ENCODE measurements at places on chromosomes 13 and 19.

DNA sequence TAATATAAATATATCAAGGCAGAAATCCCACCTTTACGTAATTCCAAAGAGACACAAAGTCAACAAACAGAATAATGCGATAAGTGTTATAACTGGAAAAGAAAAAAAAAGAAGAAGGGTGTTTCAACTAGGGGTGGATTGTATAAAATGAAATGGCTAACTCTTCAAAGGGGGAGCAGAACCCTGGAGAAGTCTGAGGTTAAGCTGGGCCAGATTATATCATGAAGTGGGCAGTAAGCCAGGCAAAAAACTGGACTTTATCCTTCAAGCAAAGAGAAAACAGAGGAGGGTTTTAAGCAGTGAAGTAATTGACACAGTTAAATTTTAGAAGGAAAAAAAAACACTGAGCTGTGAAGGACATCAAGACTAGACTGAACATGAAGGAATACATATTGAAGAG, 41.9 kb downstream of the TBC1D4 start:
- no peak for DNase-seq

GRCh38 chr19:42075364-42075615, 676 bp upstream of the ZNF574 start:
- no peak for DNase-seq

- DNase-seq, result no peak
Observed at GRCh38 chr13:63481334-63481733, 2065.7 kb upstream of the PCDH20 start.

DNA sequence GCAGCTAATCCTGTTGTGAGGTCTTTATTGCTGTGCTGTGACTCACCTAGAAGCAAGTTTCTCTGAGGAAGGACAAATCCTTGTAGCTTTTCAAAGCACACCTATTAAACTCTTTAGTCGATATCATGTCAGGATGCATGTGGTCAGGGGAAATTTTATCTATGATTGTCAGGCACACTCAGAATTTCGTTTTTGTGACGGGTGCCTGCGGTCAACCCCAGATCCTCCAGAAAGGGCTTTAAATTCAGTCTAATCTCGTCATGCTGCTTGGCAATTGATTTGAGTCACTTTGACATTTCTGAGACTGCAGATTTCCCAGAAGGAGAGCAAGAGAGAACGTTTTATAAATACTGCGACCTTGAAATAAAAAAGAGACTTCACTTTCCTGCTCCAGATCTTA, 316.9 kb downstream of the FGF9 start:
- no peak for DNase-seq

DNA sequence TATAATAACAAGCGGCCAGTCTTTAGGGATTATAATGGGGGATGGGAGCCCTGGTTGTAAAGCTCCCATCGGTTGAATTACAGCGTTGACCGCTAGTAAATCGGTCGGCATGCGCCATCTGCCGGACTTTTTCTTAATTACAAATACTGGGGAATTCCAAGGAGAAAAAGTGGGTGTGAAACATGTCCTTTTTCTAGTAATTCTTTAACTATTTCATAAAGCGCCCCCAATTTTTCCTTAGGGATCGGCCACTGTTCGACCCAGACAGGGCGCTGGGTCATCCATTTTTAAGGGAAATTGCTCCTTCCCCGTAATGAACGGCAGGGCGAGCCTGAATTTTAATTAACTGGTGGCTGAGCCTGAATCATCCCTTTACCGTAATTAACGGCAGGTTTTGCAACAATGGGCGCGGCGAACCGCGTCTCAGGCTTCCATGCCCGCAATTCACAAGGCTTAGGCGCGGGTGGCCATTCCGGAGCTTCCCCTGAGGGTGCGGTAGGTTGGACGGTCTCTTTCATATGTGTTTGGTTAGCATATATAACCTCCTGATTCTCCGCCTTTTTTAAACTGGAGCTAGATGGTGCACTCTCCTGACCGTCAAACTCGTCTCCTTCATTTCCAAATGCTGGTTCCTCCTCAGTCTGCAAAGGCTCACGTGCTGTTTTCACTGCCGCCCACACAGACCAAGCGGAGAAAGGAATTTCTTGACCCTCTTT, 30.2 kb upstream of the EVI5L start:
- peak; percentile 30 for DNase-seq
